ENCODE measurements at places on chromosomes 3 and 15. TPM values are rescaled to one million over a fixed set of nuclear protein-coding genes. Genes with fewer than 3 reads are reported as not detected.

Gene CCR1
- 12.0 TPM for total RNA-seq

DNA sequence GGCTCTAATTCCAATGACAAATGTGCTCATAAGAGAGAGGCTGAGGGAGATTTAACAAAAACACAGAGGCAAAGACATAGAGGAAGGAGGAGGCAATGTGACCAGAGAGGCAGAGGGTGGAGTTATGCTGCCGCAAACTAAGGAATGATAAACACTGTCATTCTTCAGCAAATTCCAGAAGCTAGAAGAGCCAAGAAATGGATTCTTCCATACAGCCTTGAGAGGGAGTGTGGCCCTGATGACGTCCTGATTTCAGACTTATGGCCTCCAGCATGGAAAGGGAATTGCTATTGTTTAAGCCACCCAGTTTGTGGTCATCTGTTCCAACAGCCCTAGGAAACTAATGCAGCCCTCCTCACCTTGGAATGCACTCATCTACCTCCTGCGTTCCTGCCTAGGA is 30.5 kb downstream of the CD47 start:
- DNase-seq: no peak

DNA sequence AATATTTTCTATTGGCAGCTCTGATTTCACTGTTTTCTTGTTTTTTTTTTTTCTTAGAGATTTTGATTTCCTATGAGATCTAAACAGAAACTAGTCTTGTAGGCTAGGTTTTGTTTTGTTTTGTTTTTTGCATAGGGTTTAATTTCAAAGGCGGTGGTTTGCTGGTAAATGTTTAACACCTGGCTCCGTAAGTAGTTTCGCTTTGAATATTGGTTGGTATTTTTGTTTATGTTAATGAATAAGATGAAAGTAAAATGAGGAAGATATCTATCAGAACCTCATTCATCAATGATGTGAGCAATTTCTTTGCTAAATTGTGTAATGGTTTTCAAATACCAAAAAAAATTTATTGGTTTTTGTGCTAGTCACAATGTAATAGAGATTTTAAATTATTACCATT is 39.7 kb upstream of the TM4SF1 start:
- no peak for DNase-seq

GRCh38 chr3:151687076-151687475 is 46.7 kb upstream of the AADACL2 start:
- no peak for DNase-seq

DNA sequence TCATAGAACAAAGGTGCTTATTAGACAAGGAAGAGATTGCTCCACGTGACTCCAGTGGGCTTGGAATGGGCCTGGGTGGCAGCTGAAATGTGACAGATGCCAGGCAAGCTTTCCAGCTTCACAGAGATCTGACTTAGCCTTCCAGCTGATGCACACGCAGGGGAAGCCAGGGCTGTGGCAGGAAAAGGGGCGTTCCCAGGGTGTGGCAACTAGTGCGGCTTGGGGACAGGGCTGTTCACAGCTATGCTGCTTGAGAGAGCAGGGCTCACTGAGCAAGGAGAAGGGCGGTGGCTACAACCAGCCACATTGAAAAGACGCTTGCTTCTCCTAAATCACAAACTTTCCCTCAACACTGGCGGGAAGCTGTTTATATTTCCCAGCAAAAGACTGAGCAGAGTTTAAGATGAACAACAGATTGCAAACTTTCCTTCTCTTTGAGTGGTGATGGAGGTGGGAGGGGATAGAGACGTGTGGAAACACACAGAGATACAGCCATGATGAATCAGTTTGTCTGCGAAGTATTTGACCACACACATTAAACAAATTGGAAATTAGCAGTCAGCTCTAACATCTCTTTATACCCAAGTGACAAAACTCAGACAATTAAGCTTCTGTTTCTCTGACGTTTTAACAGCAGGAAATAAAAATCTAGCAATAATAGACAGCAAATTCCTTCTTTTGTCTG is 127.5 kb downstream of the BDH1 start:
- DNase-seq: peak; percentile 71

- no peak for DNase-seq
These were observed 10.0 kb downstream of the LRTM1 start for GRCh38 chr3:54917862-54918261.

DNA sequence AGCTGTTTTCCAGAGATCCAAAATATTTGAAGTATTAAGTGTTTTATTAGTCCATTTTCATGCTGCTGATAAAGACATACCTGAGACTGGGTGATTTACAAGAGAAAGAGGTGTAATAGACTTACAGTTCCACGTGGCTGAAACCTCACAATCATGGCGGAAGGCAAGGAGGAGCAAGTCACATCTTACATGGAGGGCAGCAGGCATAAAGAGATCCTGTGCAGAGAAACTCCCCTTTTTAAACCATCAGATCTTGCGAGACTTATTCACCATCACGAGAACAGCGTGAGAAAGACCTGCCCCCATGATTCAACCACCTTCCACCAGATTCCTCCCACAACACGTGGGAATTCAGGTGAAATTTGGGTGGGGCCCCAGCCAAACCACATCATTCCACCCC is 82.0 kb downstream of the KY start:
- no peak for DNase-seq

DNA sequence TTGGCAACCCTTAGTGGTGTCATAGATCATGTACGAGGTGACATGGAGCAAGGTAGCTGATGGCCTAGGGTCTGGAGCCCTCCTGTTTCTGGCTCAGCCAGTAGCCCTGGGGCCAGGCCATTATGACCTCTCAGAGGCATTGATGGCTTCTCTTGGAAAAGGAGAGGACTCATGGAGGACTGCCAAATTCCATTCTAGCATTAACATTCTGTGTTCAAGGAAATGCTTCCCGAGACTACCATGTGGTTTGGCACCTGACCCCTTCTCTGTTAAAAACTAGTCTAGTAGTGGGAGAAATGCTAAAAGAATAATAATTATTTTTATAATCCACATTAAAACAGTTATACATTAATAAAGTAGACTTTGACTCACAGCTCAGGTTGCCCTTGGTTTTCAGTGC is 40.2 kb upstream of the ADAMTSL3 start:
- no peak for DNase-seq
